ENCODE measurements at places on chromosomes 2 and 18. TPM values are rescaled to one million over a fixed set of nuclear protein-coding genes. Genes with fewer than 3 reads are reported as not detected.

MPP4 gene
- not detected for total RNA-seq

PPP3R1 gene
- 78.6 TPM for total RNA-seq

LTBP1 gene
- 0.82 TPM for total RNA-seq

DSC1 gene
- total RNA-seq = not detected

GRCh38 chr2:20421988-20422370, 24.9 kb upstream of the RHOB start:
- no peak overlapping the region for H3K4me3 ChIP-seq
- peaks cover 15% of the 10 kb centered on the region for H3K4me1 ChIP-seq
- DNase-seq = no peak
- H3K27me3 ChIP-seq = peaks cover 10% of the 10 kb centered on the region
- H3K27ac ChIP-seq = no peak overlapping the region

- no peaks in the 10 kb centered on the region for H3K4me1 ChIP-seq
- no peaks in the 10 kb centered on the region for H3K27me3 ChIP-seq
- DNase-seq = no peak
- H3K27ac ChIP-seq = no peak overlapping the region
Measured at GRCh38 chr2:2324119-2324518, 7.0 kb downstream of the MYT1L start.

- no peak for DNase-seq
- H3K36me3 ChIP-seq = no peaks in the 10 kb centered on the region
- no peak overlapping the region for H3K27ac ChIP-seq
- H3K27me3 ChIP-seq = peaks cover 22% of the 10 kb centered on the region
- no peak overlapping the region for H3K4me3 ChIP-seq
- H3K4me1 ChIP-seq = no peaks in the 10 kb centered on the region
Measured at GRCh38 chr2:175362331-175362730, 180.8 kb upstream of the ATP5MC3 start.

DNA sequence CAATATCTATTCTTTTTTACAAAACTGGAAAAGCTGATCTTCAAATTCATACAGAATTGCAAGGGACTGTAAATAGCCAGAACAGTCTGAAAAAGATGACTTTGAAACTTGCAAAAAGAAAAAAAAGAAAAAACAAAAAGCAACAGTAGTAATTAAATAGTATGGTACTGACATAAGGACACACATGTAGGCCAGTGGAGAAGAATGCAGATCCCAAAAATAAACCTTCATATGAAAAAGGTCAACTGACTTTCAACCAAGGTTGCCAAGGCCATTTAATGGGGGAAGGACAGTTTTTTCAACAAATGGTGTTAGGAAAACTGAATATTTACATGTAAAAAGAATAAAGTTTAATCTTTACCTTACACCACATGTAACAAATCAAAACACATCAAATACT, 111.8 kb downstream of the USP34 start:
- peaks cover 25% of the 10 kb centered on the region for H3K4me1 ChIP-seq
- H3K4me3 ChIP-seq = no peak overlapping the region
- no peak overlapping the region for H3K27ac ChIP-seq
- no peak for DNase-seq
- H3K27me3 ChIP-seq = no peaks in the 10 kb centered on the region

DNA sequence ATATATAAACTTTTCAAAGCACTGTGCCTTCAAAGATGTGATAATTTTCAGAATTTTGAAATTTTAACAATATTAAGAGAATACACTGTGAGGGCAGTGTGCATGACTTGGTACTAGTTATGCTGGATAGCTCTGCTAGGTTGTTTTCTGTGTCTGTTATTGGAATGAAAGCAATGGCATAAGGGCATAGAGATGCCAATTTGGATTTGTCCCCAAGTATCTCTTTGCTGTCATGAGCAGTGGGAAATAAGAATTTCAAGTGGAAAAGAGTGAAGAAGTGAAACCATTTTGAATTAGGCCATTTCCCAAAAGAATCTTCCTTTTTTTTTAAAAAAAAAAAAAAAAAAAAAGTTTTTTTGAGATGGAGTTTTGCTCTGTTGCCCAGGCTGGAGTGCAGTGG, 76.8 kb downstream of the SLC39A10 start:
- peaks cover 41% of the 10 kb centered on the region for H3K36me3 ChIP-seq
- no peak overlapping the region for H3K4me3 ChIP-seq
- peaks cover 5% of the 10 kb centered on the region for H3K4me1 ChIP-seq
- H3K27me3 ChIP-seq = no peaks in the 10 kb centered on the region

DNA sequence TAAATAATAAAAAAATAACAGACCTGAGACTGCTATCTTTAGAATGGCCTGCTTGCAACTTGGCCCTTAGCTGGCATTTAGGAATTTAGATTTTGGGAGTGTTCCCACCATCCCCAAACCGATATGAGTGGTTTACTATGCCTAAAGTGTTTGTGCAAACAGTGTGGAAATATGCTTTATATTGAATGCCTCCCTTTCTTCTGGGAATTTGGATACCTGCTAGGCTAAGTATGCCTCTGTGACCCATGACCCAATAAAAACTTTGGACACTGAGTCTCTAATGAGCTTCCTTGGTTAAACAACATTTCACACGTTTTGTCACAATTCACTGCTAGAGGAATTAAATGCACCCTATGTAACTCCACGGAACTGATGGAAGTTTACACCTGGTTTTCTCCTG, 73.2 kb downstream of the BMPR2 start:
- H3K36me3 ChIP-seq = no peaks in the 10 kb centered on the region
- DNase-seq = no peak
- no peak overlapping the region for H3K4me3 ChIP-seq
- no peaks in the 10 kb centered on the region for H3K4me1 ChIP-seq
- no peaks in the 10 kb centered on the region for H3K27me3 ChIP-seq

DNA sequence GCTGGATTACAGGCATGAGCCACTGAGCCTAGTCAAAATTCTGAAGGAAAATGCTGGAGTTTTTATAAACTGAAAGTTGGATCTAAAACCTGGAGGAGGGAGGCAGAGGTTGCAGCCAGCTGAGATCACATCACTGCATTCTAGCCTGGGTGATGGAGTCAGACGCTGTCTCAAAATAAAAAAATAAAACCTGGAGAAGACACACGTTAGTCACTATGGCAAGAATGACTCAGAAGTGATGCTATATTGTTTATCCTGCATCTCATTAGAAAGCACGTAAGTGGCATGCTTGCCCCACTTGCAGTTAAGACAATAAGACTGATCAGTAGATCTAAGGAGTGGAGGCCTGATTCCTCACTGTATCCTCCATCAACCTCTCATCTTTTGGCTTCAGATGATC, 106.6 kb upstream of the STON1 start:
- H3K27me3 ChIP-seq = peaks cover 5% of the 10 kb centered on the region
- no peak overlapping the region for H3K27ac ChIP-seq
- H3K4me3 ChIP-seq = no peak overlapping the region
- no peaks in the 10 kb centered on the region for H3K36me3 ChIP-seq
- DNase-seq = no peak

DNA sequence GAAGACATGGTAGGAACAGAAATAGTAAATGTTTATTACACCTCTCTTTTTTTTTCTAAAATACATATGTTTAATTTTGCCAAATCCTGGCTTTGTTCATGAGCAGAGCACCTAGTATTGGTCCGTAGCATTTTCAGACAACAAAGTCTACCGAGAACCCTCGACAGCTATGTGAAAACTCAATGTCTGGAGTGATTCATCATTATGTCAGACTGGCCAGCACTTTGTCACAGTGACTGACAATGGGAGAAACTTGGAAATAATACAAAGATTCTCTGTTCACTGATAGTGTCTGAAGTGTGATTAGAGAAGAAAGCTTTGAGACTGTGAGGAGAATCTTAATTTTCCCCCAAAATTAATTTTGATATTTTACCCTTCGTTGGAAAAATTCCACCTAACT, 143.0 kb downstream of the HNMT start:
- no peak for DNase-seq
- H3K27me3 ChIP-seq = no peaks in the 10 kb centered on the region
- H3K4me1 ChIP-seq = no peaks in the 10 kb centered on the region
- H3K27ac ChIP-seq = no peak overlapping the region
- H3K4me3 ChIP-seq = no peak overlapping the region

DNA sequence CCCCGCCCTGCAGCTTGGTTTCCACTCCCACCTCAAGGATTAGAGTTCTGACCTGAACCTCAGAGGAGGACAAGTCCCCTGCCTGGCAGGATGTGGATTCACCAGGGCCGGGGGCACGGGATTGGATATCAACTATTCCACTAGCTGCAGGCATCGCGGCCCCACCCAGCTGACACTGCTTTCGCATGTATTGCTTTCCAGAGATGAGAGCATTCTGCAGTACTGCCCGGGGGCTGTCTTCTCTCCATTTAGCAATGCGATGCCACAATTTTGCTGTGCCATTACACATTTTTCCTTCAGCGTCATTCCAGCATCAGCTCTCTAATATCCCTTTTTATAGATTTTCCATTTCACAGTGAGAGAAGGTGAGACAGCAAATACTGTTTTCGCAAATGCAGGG, 42.0 kb downstream of the CTIF start:
- H3K4me1 ChIP-seq = no peaks in the 10 kb centered on the region
- H3K27ac ChIP-seq = no peak overlapping the region
- no peak for DNase-seq
- no peaks in the 10 kb centered on the region for H3K27me3 ChIP-seq
- H3K36me3 ChIP-seq = no peaks in the 10 kb centered on the region

DNA sequence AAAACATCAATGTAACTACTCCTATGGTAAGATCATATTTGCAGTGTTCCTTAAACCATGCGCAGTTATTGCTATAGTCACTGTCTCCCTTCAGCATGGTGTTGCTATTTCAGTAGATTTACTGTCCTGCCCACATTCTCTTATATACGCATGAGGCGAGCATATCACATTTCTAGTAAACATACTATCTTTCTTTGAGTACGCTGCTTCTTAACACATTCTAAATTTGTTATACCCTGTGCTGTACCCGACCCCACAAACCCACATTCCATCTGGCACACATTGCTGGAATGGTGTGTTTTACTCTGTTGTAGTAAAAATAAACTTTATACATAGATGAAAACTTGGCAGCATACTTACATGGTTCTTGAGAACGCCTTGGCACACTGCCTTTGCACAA, 163.3 kb downstream of the QPCT start:
- peaks cover 20% of the 10 kb centered on the region for H3K27me3 ChIP-seq
- no peaks in the 10 kb centered on the region for H3K4me1 ChIP-seq
- no peak overlapping the region for H3K27ac ChIP-seq
- no peaks in the 10 kb centered on the region for H3K36me3 ChIP-seq
- DNase-seq = no peak

All from activated T-helper 2 cell treated with anti-CD3 and anti-CD28 coated beads, Interferon-gamma antibody, Interleukin-2, Interleukin-4, amounts not matched to agents 10 μg/mL and 5 μg/mL and 100 μg/mL, durations not matched to agents 14 hours and 24 hours and 36 hours (primary cell).